ENCODE measurements at places on chromosomes 1 and 21. TPM values are rescaled to one million over a fixed set of nuclear protein-coding genes. Genes with fewer than 3 reads are reported as not detected.
A peak's percentile ranks its signal among the peaks of the same experiment; 100 is the strongest.

GRCh38 chr1:41806472-41807155, 112.1 kb downstream of the HIVEP3 start:
- DNase-seq, result no peak
- H3K36me3 ChIP-seq, result no peaks in the 10 kb centered on the region
- peaks cover 43% of the 10 kb centered on the region for H3K4me1 ChIP-seq
- H3K27ac ChIP-seq, result no peak overlapping the region

DNA sequence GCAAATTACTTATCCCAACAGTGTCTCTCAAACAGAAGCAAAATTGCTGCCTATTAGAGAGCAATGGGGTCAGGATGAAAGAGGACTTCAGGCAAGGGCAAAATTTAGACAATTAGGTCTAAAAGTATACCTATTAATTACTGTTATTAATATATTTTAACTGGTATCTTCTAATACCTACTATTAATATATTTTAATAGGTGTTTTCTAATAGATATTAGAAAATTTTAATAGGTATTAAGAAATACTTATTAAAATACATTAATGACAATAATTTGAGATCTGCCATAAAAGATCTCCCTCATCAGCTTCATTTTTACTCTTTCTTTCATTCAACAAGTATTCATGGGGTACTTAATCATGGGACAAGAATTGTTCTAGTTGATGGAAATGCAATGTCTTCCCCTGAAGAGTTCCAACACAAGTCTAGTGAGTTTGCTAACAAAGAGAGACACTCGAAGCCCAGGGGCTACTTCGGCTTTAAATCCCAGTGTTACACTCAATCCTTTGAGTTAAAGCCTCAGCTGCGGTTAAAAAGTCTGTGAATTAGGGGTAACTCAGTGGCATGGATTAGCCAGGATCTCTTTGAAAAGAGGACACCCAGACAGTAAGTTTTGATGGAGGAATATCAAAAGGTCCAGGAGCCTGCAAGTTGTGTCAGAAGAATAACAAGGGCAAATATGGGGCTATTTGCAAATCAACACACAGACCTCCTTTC, 44.1 kb downstream of the STYXL2 start:
- no peaks in the 10 kb centered on the region for H3K36me3 ChIP-seq
- H3K4me3 ChIP-seq, result no peak overlapping the region
- H3K27me3 ChIP-seq, result no peaks in the 10 kb centered on the region
- no peak for DNase-seq
- no peak overlapping the region for H3K27ac ChIP-seq
- no peaks in the 10 kb centered on the region for H3K4me1 ChIP-seq

- H3K4me3 ChIP-seq, result no peak overlapping the region
These were observed 17.3 kb downstream of the FMO3 start for GRCh38 chr1:171107969-171108368.

GRCh38 chr1:111730706-111731105, 8.5 kb downstream of the INKA2 start:
- no peak overlapping the region for H3K4me3 ChIP-seq
- DNase-seq, result no peak
- H3K36me3 ChIP-seq, result peaks cover 13% of the 10 kb centered on the region

- H3K27me3 ChIP-seq, result no peaks in the 10 kb centered on the region
- DNase-seq, result no peak
- H3K4me1 ChIP-seq, result no peaks in the 10 kb centered on the region
- peaks cover 37% of the 10 kb centered on the region for H3K36me3 ChIP-seq
- H3K27ac ChIP-seq, result no peak overlapping the region
- no peak overlapping the region for H3K4me3 ChIP-seq
These were observed 17.9 kb downstream of the B3GALNT2 start for GRCh38 chr1:235486321-235486720.

DNA sequence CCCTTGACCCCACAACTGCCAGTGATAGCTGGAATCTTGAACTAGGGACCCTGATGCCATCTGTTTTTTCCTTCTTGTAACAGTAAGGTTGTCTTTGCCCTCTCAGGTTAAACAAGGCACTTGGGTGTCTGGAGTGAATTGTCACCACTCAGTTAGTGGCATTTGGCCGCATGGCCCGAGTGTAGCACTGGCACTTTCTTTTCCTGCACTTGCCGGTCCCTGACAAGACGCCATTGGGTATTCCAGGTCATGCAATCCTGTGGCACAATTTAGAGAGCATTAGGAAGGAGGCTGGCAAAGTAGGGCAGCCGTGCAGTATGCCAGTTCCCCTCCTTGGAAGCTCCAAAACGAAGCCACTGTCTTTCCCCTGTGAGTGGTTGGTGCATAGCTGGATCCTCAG, 70.8 kb downstream of the MRPS6 start:
- H3K27ac ChIP-seq, result no peak overlapping the region
- no peaks in the 10 kb centered on the region for H3K4me1 ChIP-seq
- H3K4me3 ChIP-seq, result no peak overlapping the region
- no peaks in the 10 kb centered on the region for H3K36me3 ChIP-seq
- H3K27me3 ChIP-seq, result no peaks in the 10 kb centered on the region

GRCh38 chr1:2134621-2135307, 59.8 kb downstream of the FAAP20 start:
- H3K27me3 ChIP-seq, result no peaks in the 10 kb centered on the region
- peak overlapping the region; percentile 71 for H3K27ac ChIP-seq
- no peak overlapping the region for H3K4me3 ChIP-seq
- peaks cover 49% of the 10 kb centered on the region for H3K4me1 ChIP-seq

GRCh38 chr21:41377715-41378114, 15.9 kb downstream of the MX2 start:
- no peak for DNase-seq
- H3K4me1 ChIP-seq, result no peaks in the 10 kb centered on the region
- no peaks in the 10 kb centered on the region for H3K27me3 ChIP-seq
- no peak overlapping the region for H3K4me3 ChIP-seq

DNA sequence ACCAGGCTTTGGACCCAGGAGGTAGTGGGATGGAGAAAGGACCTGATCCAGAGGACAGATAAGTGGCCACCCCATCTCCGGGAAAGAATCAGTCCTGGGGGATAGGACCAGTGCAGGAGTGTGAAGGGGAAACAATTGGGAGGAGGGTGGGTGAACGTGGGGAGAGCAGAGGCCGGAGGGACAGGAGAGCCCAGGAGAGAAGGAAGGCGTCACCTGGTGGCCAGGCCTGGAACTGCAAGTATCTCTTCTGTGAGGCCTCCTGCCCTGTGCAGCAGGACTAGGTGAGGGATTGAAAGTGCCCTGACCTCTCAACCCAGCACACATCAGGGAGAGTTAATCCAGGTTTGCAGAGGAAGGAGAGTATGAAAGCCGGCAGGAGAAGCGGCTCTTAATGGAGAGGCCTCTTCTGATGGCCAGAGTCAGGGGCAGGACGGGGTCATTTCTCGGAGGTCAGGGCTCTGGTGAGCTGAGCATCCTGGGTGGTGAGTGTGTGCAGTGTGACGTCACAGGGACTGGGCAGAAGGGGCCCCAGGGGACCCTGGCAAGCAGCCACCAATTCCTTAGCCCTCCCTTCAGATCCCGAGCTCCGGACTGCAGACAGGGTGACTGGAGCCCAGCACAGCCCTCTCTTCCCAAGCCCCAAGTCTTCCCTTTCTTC, 9.2 kb upstream of the LAD1 start:
- no peaks in the 10 kb centered on the region for H3K27me3 ChIP-seq
- no peak overlapping the region for H3K4me3 ChIP-seq
- peak; percentile 51 for DNase-seq
- H3K27ac ChIP-seq, result no peak overlapping the region

- no peak for DNase-seq
- H3K4me3 ChIP-seq, result no peak overlapping the region
- H3K36me3 ChIP-seq, result no peaks in the 10 kb centered on the region
These were observed 53.2 kb upstream of the CFAP126 start for GRCh38 chr1:161420763-161421455.

DNA sequence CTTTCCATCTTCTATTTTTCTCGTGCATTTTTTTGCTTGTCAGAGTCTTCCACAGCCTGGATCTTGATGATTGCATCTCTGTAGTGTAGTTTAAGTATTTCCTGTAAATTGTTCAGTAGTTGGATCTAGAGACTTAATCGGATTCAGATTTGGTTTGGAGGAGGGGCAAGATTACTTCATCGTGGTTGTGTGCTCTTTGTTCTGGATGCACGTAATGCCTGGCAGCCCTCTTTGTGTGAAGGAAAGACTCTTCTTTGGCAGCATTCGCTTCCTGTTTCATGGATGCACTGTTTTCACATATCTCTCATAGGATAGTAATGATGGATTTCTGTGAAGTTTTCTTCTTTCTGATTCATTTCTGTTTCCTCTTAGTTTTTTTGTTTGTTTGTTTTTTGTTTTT, 14.2 kb downstream of the SEMA4A start:
- H3K27me3 ChIP-seq, result no peaks in the 10 kb centered on the region
- no peak overlapping the region for H3K4me3 ChIP-seq
- no peak for DNase-seq
- no peak overlapping the region for H3K27ac ChIP-seq
- H3K36me3 ChIP-seq, result peaks cover 73% of the 10 kb centered on the region

- H3K27me3 ChIP-seq, result no peaks in the 10 kb centered on the region
- H3K4me1 ChIP-seq, result no peaks in the 10 kb centered on the region
- no peaks in the 10 kb centered on the region for H3K36me3 ChIP-seq
- H3K27ac ChIP-seq, result no peak overlapping the region
These were observed 3.8 kb downstream of the OR10K2 start for GRCh38 chr1:158422212-158422611.

GRCh38 chr1:62967031-62967430, 183.1 kb downstream of the ATG4C start:
- H3K36me3 ChIP-seq, result no peaks in the 10 kb centered on the region
- H3K4me1 ChIP-seq, result no peaks in the 10 kb centered on the region
- no peak for DNase-seq
- no peak overlapping the region for H3K27ac ChIP-seq
- H3K4me3 ChIP-seq, result no peak overlapping the region

GRCh38 chr21:17709266-17709611, 96.5 kb upstream of the BTG3 start:
- H3K4me3 ChIP-seq, result no peak overlapping the region
- no peak overlapping the region for H3K27ac ChIP-seq
- no peak for DNase-seq
- H3K27me3 ChIP-seq, result no peaks in the 10 kb centered on the region
- no peaks in the 10 kb centered on the region for H3K4me1 ChIP-seq
- H3K36me3 ChIP-seq, result no peaks in the 10 kb centered on the region

DNA sequence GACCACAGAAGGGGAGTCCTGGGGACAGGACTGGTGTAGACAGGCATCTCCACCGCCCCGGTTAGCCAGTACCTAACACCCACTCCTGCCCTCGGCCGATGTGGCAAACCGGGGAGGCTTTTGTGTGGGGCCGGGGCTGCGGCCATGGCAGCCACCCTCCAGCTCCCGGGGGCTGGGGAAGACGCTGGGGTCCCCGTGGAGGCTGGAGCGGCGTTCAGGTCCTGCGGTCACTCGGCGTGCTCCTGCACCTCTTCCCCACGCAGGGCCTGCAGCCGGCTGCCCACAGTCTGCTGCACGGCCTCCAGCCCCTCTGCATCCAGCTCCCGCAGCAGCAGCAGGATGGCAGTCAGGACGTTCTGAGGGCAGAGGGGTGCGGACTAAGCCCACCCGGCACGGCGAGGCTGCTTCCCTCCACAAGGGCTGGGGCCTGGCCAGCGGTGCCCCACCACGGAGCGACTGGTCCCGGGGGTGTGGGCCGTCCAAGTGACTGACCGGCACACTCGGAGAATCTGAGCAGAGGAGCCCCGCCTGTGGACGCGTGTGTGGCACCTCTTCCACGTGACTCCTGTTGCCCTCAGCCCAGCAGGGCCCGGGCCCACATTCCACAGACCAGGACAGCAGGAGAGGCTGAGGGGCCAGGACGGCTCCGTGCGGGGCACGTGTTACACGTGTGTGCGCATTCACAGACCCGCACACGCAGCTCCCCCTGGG, 9.1 kb downstream of the CFAP410 start:
- peaks cover 56% of the 10 kb centered on the region for H3K36me3 ChIP-seq
- DNase-seq, result no peak
- no peaks in the 10 kb centered on the region for H3K27me3 ChIP-seq

DNA sequence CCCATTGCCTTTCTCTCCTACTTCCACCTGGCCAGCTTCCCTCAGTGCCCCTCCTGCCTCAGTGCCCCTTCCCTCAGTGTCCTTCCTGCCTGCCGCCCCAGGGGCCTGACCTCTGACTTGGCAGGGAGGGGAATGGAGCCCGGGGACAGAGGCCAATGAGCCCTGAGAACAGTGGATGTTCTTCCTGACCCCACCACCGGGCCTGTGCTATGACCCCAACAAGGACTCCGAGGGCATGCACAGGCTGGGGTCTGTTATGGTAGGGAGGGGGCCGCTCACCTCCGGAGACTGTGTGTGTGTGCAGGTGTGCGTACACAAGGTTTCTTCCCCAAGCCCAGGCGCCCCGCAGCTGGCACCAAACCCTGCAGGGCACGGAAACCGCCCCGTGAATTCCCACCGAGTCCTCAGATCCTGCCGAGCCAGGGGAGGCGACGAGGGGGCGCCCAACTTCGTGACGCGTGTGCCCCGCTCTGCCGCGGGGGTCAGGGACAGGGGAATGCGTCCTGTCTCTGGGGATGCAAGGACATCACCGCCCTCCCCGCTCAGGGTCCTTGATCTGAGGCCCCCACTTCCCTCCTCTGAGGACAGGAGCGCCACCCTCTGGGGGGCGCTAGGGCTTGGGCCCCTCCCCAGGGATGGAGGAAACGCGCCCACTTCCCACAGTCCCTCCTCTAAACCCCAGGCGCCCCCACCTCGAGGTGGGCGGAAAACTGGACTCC, 766 bp downstream of the RAP1GAP start:
- H3K4me3 ChIP-seq, result peak overlapping the region; percentile 24
- no peaks in the 10 kb centered on the region for H3K36me3 ChIP-seq
- H3K27ac ChIP-seq, result no peak overlapping the region
- peaks cover 17% of the 10 kb centered on the region for H3K27me3 ChIP-seq

DNA sequence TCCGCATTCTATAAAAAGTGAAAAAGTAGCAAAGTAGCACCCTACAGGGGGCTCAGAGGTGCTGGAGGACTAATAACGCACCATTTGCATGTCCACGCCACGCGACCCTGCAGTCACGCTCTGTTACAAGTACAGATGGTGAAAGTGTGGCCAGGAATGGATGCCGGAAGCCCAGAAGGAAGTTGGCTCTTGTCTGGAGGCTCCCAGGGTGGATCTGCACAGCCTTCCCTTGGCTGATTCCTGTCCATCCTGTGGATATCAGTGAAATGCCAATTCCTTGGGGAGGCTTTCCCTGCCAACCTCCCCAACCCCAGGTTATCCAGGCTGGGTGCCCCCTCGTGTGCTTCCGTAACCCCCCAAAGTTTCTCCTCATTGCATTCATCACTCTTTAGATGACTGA, 396.8 kb downstream of the KIF26B start:
- no peaks in the 10 kb centered on the region for H3K4me1 ChIP-seq
- no peak overlapping the region for H3K27ac ChIP-seq
- H3K36me3 ChIP-seq, result no peaks in the 10 kb centered on the region

- no peak overlapping the region for H3K27ac ChIP-seq
- no peak for DNase-seq
- no peaks in the 10 kb centered on the region for H3K36me3 ChIP-seq
- no peak overlapping the region for H3K4me3 ChIP-seq
- no peaks in the 10 kb centered on the region for H3K27me3 ChIP-seq
These were observed 71.2 kb downstream of the LRRC40 start for GRCh38 chr1:70134148-70134547.

The MYBPH gene
- total RNA-seq, result 0.55 TPM

The ZFP69B gene
- total RNA-seq, result 2.3 TPM

The MORN1 gene
- 7.5 TPM for total RNA-seq

The PKLR gene
- not detected for total RNA-seq

The IL22RA1 gene
- total RNA-seq, result 0.26 TPM

The AMIGO1 gene
- 8.1 TPM for total RNA-seq

The TNFRSF18 gene
- total RNA-seq, result 1.3 TPM

The HSF2BP gene
- 0.29 TPM for total RNA-seq

The TP73 gene
- 1.8 TPM for total RNA-seq

The EXOSC10 gene
- 42.9 TPM for total RNA-seq

The CDC7 gene
- 10.4 TPM for total RNA-seq

All from left lung (tissue), 14 donors.